EL (cell line): ENCODE measurements at places on chromosomes 16 and 17.

DNA sequence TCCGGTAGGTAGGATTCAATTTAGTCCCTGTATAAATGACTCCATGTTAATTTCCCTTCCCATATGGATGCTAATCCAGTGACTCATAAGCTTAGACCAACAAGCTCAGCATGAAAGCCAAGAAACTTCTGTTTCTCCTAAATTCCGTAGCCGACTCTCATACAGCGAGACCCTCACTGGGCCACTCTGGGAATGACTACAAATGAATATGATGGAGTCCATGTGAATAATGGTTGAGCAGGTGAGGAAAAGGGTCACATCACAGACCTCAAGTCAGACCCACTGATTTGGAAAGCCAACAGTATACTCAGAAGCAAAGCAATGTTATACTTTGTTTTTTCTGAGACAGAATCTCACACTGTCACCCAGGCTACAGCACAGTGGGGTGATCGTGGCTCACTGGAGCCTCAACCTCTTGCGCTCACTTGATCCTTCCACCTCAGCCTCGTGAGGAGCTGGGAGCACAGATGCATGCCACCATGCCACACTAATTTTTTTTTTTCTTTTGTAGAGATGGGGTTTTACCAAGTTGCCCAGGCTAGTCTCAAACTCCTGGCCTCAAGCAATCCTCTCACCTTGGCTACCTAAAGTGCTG is 14.6 kb downstream of the RSL1D1 start:
- DNase-seq: peak; percentile 87

- DNase-seq: peak; percentile 77
These were observed 28.8 kb downstream of the ZCCHC14 start for GRCh38 chr16:87463722-87464690.

DNA sequence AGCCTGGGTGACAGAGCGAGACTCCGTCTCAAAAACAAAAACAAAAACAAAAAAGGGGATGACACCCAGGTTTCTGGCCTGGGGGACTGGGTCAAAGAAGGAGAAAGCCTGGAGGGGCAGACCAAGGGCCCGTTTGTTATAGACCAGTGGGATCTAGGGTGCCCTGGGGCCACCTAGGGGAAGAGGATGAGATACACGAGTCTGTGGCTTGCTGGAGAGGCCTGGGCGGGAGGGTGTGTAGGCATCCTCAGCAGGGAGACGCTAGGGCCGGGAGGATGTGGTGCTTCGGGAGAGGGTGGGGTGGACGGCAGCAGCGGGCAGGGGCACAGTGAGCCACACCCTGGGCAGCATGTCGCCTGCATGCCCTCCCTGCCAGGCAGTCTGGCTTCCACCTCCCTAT is 17.1 kb upstream of the CRK start:
- DNase-seq: no peak

DNA sequence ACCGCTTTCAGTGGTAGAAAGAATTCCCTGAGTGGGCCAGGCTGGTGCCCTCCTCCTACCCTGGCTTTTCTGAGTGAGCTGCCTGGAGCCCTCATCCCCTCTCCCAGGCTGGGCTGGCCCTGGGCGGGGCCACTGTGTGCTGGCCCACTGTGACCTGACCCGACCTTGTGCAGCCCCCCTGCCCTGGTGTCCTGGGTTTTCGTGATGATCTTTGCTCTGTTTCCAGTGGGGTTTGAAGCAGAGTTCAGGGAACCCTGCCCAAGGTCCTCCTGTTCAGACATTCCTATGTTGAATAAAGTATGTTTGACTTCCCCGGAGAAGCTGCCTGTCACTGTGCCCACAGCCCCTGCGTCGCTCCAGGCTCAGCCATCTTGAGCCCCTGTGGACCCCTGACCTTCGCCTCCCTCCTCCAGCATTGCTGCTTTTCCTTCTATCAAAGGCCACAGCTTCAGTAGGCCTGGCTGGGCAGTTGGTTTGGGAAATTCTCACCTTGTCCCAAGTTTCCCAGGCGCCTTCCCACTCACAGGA is 13.7 kb upstream of the NAGLU start:
- DNase-seq: no peak

GRCh38 chr17:35651467-35651866 is 64.3 kb downstream of the AP2B1 start:
- no peak for DNase-seq

- DNase-seq: no peak
These were observed 382.1 kb downstream of the RBFOX1 start for GRCh38 chr16:7714775-7715174.

GRCh38 chr17:58281511-58282011 is 826 bp upstream of the MPO start:
- no peak for DNase-seq

DNA sequence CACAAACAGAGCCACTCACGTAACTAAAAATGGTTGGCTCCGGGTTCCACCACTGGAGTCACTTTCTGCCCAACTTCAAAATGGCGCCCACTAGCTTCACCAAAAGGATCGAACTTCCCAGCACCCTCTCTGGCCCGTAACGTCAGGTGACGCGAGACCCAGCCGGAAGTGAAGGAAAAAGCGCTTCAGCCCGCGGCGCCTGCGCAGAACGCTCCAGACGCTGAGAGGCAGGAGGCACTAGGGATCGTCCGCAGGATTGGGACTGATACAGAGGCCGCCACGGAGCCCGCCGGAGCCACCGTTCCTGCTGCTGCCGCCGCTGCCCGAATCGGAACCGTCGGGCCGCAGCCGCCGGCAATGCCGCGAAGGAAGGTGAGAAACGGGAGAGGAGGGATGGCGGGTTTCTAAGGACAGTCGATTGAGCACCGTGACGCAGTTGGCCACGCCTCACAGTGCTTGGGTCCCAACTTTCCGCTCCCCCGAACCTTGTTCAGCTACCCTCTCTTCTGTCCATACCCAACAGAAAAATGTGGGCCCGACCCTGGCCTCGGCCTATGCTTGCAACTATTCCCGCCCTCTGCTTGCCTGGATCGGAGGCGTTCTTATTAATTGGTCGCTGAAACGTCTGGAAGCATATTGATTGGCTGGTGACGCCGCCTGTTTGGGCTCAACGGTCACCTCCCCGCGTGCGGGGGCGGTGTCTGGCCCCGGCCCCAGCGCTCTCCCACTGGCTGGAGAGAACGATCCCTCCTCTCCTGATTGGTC is at the start of gene KAT7:
TSS of gene KAT7 (plus strand) at position 204 of the 765 bp plus-strand sequence. CDS start at position 358, 154 bp downstream.
- peak; percentile 100 for DNase-seq

DNA sequence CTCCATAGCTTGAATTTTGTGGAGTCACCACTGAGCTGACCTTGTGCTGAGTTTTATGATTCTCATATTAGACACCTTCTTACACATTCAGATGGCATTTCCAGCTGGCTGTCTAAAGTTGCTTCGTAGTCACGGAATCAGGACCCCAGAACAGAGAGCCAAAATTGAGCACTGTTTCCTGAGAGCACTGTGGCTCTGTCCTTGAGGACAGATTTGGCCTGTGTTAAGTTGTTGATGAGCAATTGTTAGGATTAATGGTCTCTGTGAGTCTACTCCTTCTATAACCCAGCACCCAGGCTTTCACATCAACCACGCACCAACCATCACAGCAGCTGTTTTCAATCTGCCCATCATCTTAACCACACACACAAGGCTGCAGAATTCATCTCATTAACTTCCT is 277.5 kb upstream of the HSBP1 start:
- DNase-seq: peak; percentile 84

- no peak for DNase-seq
These were observed 10.4 kb downstream of the KCNH6 start for GRCh38 chr17:63533433-63534077.

- DNase-seq: no peak
These were observed 77.4 kb downstream of the SKAP1 start for GRCh38 chr17:48352630-48353029.

GRCh38 chr17:41446806-41447205 is 6.0 kb upstream of the KRT38 start:
- DNase-seq: peak; percentile 75

GRCh38 chr16:57500578-57501111 is 14.4 kb upstream of the DOK4 start:
- DNase-seq: no peak

DNA sequence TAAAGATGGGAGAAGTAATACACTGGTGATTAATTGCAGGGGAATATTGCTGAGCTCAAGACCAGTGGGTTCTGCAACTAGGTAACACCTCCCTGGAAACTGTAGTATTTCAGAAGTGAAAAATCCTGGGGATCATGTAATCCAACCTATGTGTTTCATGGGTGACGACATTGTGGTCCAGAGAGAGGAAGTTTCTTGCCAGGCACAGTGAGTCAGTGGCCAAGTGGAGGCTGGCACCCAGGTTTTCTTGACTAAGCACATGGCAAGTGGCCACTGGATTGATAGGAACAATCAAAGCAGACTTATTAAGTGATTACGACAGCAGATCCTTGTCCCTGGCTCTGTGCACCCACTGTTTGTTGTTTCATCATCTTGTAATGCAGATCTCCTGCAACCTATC is 14.6 kb upstream of the CIITA start:
- DNase-seq: peak; percentile 80

- DNase-seq: peak; percentile 49
These were observed 138.0 kb upstream of the NUDT7 start for GRCh38 chr16:77584205-77584859.

GRCh38 chr16:68715471-68715870 is 21.6 kb upstream of the CDH1 start:
- DNase-seq: no peak

GRCh38 chr17:9860851-9861250 is 35.1 kb downstream of the GLP2R start:
- DNase-seq: no peak

- DNase-seq: peak; percentile 14
These were observed 487 bp downstream of the POLG2 start for GRCh38 chr17:64496348-64496785.

GRCh38 chr17:47703671-47704070 is 9.7 kb downstream of the TBKBP1 start:
- no peak for DNase-seq

GRCh38 chr16:29842732-29843346 is 20.2 kb downstream of the CDIPT start:
- no peak for DNase-seq

GRCh38 chr17:81090361-81091136 is 55.6 kb downstream of the BAIAP2 start:
- DNase-seq: peak; percentile 13

DNA sequence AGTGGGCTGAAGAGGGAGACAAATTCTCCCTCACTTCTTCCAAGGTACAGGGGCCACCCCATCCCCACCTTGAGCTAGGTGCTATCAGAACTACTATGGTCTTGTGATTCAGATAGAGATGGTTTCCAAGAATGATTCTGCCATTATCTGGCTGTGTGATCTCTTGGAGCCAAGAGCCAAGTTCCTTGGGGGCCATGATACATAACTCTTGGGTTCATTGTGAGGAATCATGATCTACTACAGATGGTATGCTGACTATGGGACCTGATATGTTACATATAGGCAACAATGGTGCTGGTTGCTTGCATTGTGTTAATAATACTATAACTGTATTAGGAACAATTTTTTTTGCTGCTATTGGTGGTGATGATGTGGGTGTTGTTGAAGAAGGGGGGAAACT is 45.7 kb downstream of the DYNLRB2 start:
- peak; percentile 30 for DNase-seq
